Fibroblast of mammary gland (primary cell): ENCODE measurements at places on chromosomes 6 and 20.

GRCh38 chr6:72738091-72738490 lies 116.2 kb downstream of the KCNQ5 start:
- no peak for DNase-seq

DNA sequence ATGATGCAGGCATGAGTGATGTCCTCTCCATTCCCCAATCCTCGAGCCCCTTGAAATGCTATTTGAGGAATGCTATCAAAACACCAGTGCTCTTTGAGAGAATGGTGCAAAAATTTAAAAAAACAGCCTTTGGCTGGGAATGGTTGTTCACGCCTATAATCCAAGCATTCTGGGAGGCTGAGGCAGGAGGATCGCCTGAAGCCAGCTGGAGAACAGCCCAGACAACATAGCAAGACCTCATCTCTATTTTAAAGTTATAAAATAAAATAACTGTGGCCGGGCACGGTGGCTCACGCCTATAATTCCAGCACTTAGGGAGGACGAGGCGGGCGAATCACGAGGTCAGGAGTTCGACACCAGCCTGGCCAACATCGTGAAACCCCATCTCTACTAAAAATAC lies 4.2 kb upstream of the VARS1 start:
- DNase-seq, result no peak

- no peak for DNase-seq
Observed at GRCh38 chr6:8337147-8337546, 98.2 kb downstream of the SLC35B3 start.

DNA sequence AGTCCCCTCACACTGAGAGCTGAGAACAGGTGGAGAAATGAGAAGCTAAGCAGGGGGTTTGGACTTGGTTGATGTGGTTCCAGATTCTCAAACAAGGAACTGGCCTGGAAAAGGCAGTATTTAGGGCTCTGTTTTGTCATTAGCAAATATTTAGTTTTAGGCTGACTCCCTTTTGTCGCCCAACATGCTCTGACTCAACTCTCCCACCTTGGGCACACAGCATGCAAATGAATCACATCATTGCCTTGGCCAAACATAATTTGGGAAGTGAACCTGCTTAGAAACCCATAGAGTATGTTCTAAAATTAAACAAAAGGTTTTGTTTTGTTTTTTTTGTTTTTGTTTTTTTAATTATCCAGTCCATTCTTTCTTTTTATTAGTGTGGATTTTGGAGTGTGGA lies 9.5 kb upstream of the UQCC2 start:
- no peak for DNase-seq

DNA sequence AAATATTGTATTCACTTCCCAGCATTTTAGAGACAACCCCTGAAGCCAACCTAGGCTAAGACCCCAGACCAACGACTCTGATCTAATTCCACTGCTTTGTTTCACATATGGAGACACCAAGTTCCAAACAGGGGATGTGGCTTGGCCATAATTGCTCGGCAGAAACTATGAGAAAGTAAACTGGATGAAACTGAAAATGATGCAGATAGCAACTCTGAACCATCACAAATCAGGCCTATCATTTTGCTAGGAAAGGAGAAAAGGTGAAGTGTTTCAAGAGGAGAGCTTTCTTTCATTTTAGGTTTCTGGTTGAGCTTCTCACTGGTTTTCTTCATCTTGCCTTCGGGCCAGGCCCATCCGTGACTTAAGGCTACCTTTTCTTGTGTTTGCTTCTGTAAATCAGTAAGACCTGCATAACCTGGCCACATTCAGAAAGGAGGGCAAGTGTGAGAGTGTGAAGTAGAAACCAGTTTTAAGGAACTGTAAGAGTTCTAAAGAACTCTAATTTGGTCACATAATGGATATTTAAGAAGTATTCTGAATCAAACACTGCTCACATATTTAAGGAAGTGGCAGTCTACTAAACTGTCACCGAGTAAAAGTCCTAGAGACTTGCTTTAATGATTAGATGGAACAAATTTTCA lies 105.8 kb downstream of the BACH2 start:
- DNase-seq, result no peak

DNA sequence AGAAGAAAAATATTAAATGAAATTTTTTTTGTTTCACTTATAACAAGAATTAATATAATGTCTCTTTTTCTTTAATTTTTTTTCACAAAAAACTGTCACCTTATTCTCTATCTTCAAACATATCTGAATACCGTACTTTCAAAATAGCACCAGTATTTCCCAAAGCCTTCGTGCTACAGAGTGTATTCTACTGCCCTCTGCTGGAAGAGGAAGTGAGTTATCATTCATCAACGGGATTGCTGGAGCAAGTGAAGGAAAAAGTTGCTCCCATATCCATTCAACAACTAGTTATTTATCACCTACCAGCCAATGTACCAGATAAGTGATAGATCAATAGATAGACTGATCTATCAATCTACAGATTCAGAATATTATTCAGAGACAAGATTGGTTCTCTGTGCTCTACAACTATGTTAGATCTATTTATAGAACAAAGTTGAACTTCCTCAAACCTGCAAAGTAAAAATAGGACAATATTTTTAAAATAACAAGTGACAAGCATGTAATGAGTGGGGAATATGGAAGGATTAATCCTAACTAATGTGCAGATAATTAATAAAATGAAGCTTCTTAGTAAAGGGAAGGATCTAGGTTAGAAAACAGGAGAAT lies 26.7 kb upstream of the TFAP2B start:
- peak; percentile 44 for DNase-seq

DNA sequence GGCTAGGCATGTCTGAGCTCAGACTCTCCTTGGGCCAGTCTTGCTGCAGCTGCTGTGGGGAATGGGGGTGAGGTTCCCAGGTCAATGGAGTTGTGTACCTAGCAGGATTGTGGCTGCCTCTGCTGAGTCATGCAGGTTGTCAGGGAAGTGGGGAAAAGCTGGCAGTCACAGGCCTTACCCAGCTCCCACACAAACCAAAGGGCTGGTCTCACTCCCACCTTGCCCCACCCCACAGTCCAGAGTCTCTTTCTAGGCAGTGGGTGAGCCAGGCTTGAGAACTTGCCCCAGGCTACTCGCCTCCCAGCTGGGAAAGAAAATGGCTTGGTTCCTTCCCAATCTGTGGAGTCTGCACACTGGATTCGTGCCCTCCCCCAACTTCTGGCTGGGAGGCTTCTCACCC lies 65.7 kb downstream of the SCP2D1 start:
- no peak for DNase-seq

GRCh38 chr6:53315086-53315724 lies 33.5 kb downstream of the ELOVL5 start:
- no peak for DNase-seq

- no peak for DNase-seq
Observed at GRCh38 chr6:145801021-145801420, 13.6 kb downstream of the FBXO30 start.

GRCh38 chr6:14277405-14277930 lies 159.9 kb downstream of the CD83 start:
- DNase-seq, result no peak

DNA sequence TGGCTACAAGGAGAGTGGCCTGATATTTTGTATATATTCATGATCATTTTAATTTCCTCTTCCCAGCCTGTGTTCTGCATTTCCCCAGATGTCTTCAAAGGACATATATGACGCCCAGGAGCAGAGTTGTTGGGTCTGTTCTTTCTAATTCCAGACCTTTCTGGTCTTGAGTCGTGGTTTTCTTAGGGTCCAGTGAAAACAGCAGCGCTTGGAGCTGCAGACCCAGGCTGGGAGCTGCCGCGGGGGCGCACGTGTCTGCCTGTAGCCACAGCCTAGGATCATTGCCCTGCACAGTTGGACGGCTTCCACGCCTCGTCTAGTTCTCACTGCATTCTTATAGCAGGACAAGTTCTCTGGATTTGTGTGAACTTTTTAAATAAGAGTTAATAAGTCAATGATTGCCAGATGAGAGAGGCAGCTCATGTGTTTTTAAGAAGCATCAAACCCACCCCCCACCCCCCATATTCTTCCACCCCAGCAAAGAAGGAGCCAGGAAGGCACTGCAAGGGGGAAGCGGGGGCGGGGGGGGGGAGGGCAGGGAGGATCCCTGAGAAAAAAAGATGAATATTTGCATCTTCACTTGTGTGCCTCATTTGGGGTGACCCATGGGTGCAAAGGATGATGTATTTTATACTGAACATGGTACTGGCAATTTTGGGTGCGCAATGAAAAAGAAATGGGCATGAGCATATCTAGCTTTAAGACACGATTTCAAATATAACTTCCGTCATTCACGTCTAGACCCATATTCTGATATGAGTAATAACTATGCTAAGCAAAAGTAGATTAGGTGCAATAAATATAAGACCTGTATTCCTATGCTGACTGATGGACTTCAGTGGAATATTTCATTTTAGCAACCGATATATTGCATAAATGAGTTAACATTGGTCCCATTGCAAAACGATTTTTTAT lies 160.0 kb downstream of the TBXT start:
- peak; percentile 78 for DNase-seq

- peak; percentile 48 for DNase-seq
Observed at GRCh38 chr6:25181923-25182322, 97.3 kb upstream of the CARMIL1 start.

- no peak for DNase-seq
Observed at GRCh38 chr6:144103026-144103563, 7.7 kb upstream of the SF3B5 start.

DNA sequence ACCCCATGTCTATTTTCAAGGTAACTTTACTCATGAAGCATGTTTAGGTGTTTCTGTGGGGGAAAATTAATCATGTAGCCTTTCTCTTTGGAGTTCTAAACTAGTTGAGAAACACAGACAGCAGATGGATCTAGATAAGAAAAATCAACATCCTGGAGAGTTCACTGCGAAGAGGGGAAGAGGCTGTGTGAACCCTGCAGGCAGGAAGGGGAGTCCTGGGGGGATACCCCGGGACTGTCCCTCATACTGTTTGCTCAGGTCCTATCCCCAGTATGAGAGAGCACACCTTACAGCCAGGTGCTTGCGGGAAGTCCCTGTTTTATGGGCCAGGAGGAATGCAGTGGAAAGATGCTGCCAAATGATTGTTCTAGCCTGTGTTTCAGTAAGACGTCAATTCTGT lies 32.7 kb downstream of the CHMP4B start:
- DNase-seq, result no peak

GRCh38 chr6:68364271-68364805 lies 270.7 kb upstream of the ADGRB3 start:
- DNase-seq, result no peak

GRCh38 chr6:3745566-3746118 lies 5.9 kb downstream of the PXDC1 start:
- no peak for DNase-seq
